Neural progenitor cell (in vitro differentiated cells): ENCODE measurements at places on chromosomes 5 and 9. TPM values are rescaled to one million over a fixed set of nuclear protein-coding genes. Genes with fewer than 3 reads are reported as not detected.

DNA sequence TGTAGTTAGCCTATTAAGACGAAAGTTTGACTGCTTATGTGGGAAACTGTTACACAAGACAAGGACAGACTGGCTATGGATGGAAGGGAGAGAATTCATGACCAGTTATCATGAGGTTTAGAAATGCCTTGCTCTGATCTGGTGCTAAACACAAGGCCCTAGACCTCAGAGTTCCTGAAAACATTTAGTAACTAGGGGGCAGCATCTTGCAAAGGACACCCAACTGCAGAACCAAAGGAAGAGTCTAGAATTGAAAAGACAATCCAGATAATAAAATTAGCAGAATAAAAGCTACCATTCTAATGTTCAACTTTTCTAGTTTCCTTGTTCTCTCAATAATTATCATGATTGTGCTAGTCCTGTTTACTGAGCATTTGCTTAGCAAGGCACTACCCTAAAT is 130.5 kb upstream of the GPR151 start:
- no peak overlapping the region for H3K27ac ChIP-seq
- H3K27me3 ChIP-seq, result no peaks in the 10 kb centered on the region
- H3K36me3 ChIP-seq, result no peaks in the 10 kb centered on the region
- peaks cover 9% of the 10 kb centered on the region for H3K4me1 ChIP-seq
- DNase-seq, result no peak

DNA sequence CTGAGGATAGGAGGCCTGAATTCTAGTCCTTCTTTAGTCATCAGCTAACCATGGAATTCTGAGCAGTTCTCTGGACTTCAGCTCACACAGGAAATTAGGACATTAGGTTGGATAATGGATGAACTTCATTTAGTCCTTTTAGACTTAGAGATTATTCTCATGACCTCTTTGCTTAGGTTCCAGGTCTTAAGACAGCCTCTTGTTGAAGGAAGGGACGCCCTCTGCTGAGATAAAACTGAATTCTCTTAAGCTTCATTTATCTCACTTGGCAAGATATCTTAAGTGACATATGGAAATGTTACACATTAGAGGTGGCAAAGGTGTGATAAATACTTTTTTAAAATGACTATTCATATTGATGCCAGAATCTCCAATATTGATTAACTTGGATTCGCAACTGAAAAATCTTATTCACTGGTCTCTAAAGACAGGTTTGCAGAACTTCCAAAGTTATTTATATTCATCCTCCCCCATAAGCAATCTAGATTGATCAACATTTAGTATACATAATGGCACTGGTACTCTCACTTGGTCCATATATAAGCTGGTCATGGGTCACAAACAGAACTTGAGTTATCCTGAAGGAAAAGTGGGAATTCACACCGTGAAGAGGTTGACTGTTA is 16.9 kb upstream of the ZNF366 start:
- H3K4me3 ChIP-seq, result no peak overlapping the region
- no peaks in the 10 kb centered on the region for H3K4me1 ChIP-seq
- H3K27ac ChIP-seq, result no peak overlapping the region
- DNase-seq, result peak; percentile 64
- H3K27me3 ChIP-seq, result no peaks in the 10 kb centered on the region

GRCh38 chr5:37034955-37035354 is 158.4 kb downstream of the NIPBL start:
- no peak for DNase-seq
- H3K36me3 ChIP-seq, result peaks cover 15% of the 10 kb centered on the region
- no peak overlapping the region for H3K4me3 ChIP-seq
- no peaks in the 10 kb centered on the region for H3K4me1 ChIP-seq

- peaks cover 8% of the 10 kb centered on the region for H3K4me1 ChIP-seq
- H3K27me3 ChIP-seq, result no peaks in the 10 kb centered on the region
- H3K36me3 ChIP-seq, result no peaks in the 10 kb centered on the region
- H3K27ac ChIP-seq, result no peak overlapping the region
- no peak for DNase-seq
- no peak overlapping the region for H3K4me3 ChIP-seq
These were observed 101.2 kb downstream of the NLN start for GRCh38 chr5:65823204-65823603.

DNA sequence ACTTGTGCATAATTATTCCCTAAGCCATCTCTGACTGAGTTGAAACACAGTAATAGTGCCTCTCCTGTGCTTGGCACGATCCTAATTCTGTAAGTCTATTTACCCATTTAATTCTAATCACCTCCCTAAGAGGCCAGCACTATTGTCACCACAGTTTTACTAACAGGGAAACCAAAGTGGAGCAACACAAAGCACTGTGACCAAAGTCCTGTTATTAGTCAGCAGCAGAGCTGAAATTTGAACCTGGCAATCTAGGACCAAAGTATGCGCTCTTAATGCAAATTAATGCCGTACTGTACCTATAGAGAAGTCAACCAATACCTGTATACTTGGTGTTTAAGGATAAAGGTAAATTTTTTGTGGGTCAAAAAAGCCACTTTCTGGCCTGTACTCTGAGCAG is 77.1 kb upstream of the CNTLN start:
- H3K36me3 ChIP-seq, result no peaks in the 10 kb centered on the region
- no peaks in the 10 kb centered on the region for H3K4me1 ChIP-seq
- no peak overlapping the region for H3K27ac ChIP-seq
- no peak overlapping the region for H3K4me3 ChIP-seq
- DNase-seq, result no peak

- H3K36me3 ChIP-seq, result no peaks in the 10 kb centered on the region
- no peak overlapping the region for H3K27ac ChIP-seq
- H3K4me3 ChIP-seq, result no peak overlapping the region
- no peak for DNase-seq
These were observed 23.3 kb upstream of the SMU1 start for GRCh38 chr9:33099754-33100153.

GRCh38 chr5:73640861-73641320 is 14.9 kb downstream of the ARHGEF28 start:
- no peaks in the 10 kb centered on the region for H3K36me3 ChIP-seq
- H3K27me3 ChIP-seq, result no peaks in the 10 kb centered on the region
- H3K27ac ChIP-seq, result no peak overlapping the region
- H3K4me1 ChIP-seq, result peaks cover 39% of the 10 kb centered on the region

DNA sequence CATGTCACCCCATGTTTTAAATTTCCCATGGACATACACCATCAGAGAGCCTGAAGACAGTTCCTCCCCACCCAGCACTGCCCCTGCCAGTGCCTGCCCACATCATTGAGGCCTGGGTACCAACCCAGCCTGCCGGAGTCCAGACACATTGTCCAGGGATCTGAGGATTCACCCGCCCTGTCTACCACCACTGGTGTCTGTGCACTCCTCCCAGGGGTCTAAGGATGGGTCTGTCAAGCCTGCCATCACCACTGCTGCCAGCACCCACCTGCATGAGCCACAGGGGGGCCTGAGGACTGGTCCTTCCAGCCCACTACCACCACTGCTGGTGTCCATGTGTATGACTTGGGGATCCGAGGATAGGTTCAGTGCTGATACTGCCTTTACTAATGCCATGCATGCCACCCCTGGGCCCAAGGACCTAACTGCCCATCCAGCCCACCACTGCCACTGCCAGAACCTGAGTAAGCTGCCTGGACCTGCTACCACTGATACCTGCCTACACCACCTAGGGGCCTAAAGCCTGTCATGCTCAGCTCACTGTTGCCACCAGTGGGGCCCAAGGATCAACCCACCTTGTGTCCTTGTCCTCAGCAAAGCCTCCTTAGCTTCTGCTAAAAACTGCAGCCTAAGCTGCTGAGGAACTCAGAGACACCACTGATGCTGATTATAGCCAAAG is 137.8 kb downstream of the GIN1 start:
- H3K4me3 ChIP-seq, result no peak overlapping the region
- no peak overlapping the region for H3K27ac ChIP-seq
- DNase-seq, result no peak
- no peaks in the 10 kb centered on the region for H3K27me3 ChIP-seq

DNA sequence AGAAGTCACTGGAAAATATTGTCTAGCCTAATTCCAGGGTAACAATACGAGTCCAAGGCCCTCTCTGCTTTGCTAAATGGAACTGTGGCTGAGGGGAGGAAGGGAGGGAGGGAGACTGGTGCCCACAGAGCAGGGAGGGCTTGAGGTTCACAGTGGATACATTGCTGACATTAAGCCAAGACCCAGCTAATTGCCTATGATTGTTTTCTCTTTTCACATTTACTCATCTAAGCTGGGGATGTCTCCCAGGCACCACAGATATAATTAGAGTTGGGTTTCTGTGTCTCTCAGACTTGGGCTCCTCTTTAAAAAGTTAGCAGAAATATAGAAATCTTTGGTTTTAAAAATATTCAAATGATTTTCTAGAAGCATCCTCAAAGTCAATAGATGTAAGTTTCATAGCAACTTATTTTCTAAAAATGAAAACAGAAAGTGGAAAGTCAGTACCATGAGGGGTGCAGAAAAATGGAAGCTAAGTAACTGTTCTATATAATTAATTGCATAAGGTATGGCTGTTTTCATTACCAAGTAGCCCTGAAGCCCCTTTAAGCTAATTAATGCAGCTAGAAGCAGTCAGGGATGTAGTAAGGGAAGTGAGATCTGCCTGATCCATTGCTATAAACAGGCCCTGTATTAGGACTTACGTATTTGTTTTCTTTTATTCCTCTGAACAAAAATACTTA is 259.8 kb downstream of the NDUFS4 start:
- H3K27ac ChIP-seq, result no peak overlapping the region
- no peaks in the 10 kb centered on the region for H3K27me3 ChIP-seq
- no peak overlapping the region for H3K4me3 ChIP-seq
- no peaks in the 10 kb centered on the region for H3K36me3 ChIP-seq
- no peak for DNase-seq

- H3K27me3 ChIP-seq, result no peaks in the 10 kb centered on the region
- H3K27ac ChIP-seq, result no peak overlapping the region
- peaks cover 16% of the 10 kb centered on the region for H3K4me1 ChIP-seq
- no peak for DNase-seq
- H3K36me3 ChIP-seq, result no peaks in the 10 kb centered on the region
- no peak overlapping the region for H3K4me3 ChIP-seq
These were observed 244.7 kb downstream of the SEC61B start for GRCh38 chr9:99466781-99467180.

- H3K27ac ChIP-seq, result no peak overlapping the region
- no peak overlapping the region for H3K4me3 ChIP-seq
- H3K4me1 ChIP-seq, result no peaks in the 10 kb centered on the region
- DNase-seq, result no peak
- no peaks in the 10 kb centered on the region for H3K36me3 ChIP-seq
These were observed 56.7 kb upstream of the CARTPT start for GRCh38 chr5:71662381-71662780.

DNA sequence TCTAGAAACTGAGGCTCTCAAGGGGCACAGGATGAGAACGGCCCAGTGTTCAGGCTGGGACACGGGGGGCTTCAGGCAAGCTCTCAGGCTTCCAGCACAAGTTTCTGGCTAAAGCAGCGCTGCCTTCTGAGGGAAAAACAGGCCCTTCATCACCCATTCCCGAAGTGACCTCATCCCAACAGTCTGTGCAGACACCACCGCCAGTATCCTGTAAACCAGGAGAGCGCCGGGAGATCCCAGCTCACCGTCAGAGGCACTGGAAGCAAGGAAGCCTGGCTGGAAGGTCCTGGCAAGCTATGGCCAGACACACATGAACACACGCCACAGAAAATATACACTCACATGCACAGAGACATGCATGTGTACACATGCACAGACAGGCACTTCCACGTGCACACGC is 8.8 kb downstream of the SLC12A7 start:
- H3K36me3 ChIP-seq, result no peaks in the 10 kb centered on the region
- peak overlapping the region; percentile 97 for H3K27ac ChIP-seq
- no peaks in the 10 kb centered on the region for H3K27me3 ChIP-seq
- no peak overlapping the region for H3K4me3 ChIP-seq

- no peak overlapping the region for H3K4me3 ChIP-seq
- no peak for DNase-seq
- no peaks in the 10 kb centered on the region for H3K27me3 ChIP-seq
- H3K27ac ChIP-seq, result no peak overlapping the region
- no peaks in the 10 kb centered on the region for H3K36me3 ChIP-seq
These were observed 4.9 kb downstream of the FBXO38 start for GRCh38 chr5:148388696-148389095.

DNA sequence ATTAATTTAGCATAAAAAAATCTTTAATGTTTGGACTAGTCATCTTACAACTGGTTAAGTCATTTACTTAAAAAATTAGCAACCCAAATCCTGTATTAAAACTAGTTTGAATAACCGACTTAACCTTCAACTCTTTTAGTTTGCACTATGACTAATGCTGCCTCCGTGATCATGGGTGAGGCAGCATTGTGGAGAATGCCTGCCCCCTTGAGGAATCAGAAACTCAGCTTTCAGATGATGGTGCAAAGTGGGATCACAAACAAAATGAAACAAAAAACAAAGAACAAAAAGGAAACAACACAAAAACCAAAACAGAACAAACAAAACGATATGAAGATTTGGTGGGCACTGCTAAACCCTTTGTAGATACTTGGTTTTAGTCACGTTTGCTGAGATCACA is 127.0 kb upstream of the PALM2AKAP2 start:
- H3K27ac ChIP-seq, result no peak overlapping the region
- no peak overlapping the region for H3K4me3 ChIP-seq
- no peaks in the 10 kb centered on the region for H3K36me3 ChIP-seq

DNA sequence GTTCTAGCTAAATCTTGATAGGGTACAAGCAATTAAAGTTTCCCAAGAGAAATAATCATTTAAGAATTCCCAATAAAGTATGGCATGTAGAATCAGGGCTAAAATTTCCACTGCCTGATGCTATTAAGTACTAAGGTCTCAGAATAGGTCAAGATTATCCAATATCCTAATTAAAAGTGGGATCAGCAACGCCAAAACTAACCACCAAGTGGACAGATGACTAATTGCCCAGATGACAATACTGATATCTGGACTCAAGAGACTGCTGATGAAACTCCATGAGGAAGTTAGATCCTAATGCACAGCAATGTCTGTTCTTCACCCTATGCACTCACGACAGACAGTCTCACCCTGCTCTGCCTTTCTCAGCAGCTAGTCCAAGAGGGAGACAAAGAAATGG is 14.3 kb downstream of the DEPDC1B start:
- peaks cover 20% of the 10 kb centered on the region for H3K36me3 ChIP-seq
- H3K27me3 ChIP-seq, result no peaks in the 10 kb centered on the region
- peaks cover 8% of the 10 kb centered on the region for H3K4me1 ChIP-seq
- no peak for DNase-seq
- no peak overlapping the region for H3K27ac ChIP-seq
- H3K4me3 ChIP-seq, result no peak overlapping the region

DNA sequence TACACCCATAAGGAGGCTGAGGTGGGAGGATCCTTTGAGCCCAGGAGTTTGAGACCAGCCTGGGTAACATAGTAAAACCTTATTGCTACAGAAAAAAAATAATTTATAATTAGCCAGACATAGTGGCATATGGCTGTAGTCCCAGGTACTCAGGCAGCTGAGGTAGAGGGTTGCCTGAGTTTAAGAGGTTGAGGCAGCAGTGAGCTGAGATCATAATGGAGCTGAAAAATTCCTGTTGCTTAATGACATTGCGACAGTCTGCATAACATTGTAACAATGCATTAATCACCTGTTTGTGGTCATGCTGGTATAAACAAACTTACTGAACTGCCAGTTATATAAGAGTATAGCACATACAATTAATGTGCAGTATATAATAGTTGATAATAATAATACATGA is 214.2 kb downstream of the TRIM32 start:
- H3K27me3 ChIP-seq, result no peaks in the 10 kb centered on the region
- no peak for DNase-seq
- H3K4me1 ChIP-seq, result peaks cover 13% of the 10 kb centered on the region
- H3K36me3 ChIP-seq, result no peaks in the 10 kb centered on the region

PRR7 gene
- 4.5 and 31.7 TPM in 2 replicates for total RNA-seq

TTC16 gene
- not detected in 2 replicates for total RNA-seq

ALDH7A1 gene
- total RNA-seq, result 112 and 128 TPM in 2 replicates

UBAP2 gene
- total RNA-seq, result 24.3 and 28.8 TPM in 2 replicates

EFNA5 gene
- total RNA-seq, result 70.5 and 105 TPM in 2 replicates

ADRB2 gene
- total RNA-seq, result 0.32 and 0.40 TPM in 2 replicates

HTR4 gene
- total RNA-seq, result 0.06 TPM in 1 of 2 replicates, not detected in the other

IRX1 gene
- total RNA-seq, result 0.95 and 7.6 TPM in 2 replicates

ANKRD34B gene
- 0.77 and 2.5 TPM in 2 replicates for total RNA-seq
